ENCODE measurements at places on chromosomes 7 and 10.

DNA sequence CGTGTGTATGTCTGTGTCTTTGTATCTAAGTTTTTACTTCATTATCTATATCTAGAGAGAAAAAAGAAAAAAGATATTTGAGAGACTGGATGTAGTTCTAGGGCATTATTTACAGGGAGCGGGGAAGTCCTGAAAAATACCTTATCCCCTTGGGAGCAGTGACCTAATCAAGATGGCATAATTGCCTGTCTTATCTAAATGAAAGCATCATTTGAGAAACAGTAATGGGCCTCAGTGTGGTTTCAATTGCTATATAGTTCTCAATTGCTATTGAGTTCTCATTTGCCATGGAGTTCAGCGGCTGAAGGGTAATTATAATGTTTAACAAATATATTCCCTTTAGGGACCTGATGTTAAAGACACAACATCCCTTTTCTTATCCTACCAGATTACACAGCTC lies 216.5 kb downstream of the PLXNA4 start:
- no peak for DNase-seq

GRCh38 chr10:112803961-112804401 lies 146.1 kb upstream of the TCF7L2 start:
- DNase-seq: no peak

GRCh38 chr10:128186959-128187787 lies 61.0 kb upstream of the MKI67 start:
- peak; percentile 35 for DNase-seq

DNA sequence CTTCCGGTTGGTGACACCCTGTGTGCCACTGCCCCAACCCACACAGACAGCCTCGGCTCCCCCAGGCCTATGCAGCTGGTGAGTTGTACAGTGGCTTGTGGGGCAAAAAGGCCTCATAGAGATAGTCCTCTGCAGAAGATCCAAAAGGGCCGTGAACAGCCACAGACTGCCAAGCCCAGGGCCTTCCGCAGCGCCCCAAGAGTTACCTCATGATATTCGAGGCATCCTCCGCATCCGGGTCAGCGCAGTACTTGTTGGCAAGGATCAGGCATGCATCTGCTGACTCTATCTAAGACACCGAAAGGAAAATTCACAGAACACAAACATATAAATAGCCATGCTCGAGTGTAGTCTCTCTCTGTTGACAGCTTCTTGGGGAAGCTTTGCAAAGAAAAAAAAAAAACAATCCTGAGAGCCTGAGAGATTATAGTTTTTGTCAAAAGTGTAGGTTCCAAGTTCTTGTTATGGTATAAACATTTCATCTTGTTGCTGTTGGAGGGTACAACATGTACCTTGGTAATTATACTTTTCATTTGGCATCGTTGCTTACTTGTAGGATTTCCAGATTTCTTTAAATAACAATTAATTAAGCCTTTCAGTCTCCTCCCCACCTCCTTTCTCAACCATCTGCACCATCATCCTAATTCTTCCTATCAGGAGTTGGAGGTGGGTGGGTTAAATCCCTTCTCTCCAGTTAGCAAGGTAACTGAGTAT lies 553.0 kb downstream of the KCNMA1 start:
- DNase-seq: no peak

GRCh38 chr7:44637788-44638594 lies 31.6 kb downstream of the OGDH start:
- peak; percentile 75 for DNase-seq

DNA sequence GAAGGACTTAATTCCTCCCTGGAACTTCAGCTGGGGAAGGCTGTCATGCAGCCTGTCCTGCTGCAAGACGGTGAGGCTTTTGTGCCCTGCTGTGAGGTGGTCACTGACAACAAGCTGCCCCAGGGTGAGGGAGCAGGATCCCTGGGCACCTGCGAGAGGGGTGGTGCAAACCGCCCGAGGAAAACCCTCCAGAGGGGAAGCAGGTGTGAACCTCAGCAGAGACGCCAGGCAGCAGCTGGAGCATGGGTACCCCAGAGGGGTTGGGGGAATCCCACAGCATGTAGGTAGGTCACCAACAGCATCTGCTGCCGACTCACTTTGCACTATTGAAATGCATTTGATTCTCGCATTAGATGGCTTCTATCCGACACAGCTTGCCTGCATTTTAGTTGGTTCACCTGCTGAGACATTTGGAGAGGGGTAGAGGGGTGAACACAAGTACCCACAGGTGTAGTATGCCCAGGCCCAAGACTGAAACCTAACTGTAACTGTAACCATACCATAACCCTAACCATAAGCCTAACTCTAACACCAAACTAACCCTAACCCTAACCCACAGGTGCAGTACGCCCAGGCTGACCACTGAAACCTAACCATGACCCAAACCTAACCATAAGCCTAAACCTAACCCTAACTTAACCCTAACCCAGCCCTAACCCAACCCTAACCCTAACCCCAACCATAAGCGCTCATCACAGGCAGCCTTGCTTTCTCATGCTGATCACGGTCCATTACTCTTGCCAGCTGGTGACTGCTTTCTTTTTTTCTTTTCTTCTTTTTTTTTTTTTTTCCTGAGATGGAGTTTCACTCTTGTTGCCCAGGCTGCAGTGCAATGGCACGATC lies 85.9 kb downstream of the ELFN1 start:
- DNase-seq: no peak

GRCh38 chr10:78906734-78907390 lies 161.9 kb upstream of the ZMIZ1 start:
- no peak for DNase-seq

DNA sequence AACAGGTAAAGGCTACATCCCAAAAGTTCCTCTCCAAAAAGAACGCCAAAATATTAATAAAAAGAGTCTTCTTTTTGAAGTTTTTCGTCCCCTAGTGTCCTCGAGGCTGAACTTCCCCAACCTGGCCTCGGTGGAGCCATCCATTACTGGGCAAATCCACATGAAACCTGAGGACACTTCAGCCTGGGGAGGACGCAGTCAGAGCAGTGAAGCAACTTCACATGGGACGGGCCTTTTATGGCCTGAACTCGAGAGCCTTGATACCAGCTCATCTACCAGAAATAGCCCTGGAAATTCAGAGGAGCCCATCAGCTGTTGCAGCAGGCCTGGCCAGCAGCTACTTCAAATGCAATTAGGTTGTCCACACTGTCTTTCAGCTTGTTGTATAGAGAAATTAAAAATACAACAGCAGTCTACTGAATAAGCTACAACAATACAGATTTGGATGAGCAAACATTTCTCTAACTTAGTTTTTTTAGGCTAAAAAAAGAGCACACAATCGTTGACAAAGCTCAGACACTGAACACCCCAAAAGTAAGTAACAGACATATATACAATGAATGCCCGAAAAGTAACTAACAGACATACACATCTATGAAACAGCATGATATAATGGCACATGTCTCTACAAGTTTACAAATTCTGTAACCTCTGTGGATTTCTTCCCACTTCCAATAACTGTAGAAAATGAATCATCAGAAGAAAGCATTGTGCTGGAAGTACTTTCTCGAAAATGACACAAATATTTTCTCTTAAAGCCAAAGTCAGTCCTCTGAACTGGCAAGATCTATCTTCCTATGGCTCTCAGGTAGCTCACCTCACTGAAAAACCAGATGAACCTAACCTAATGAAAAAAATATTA lies at the start of gene SVIL:
Gene SVIL (minus strand): TSS at position 208 of the 862 bp plus-strand sequence. CDS start 79,913 bp downstream, outside the sequence.
- DNase-seq: no peak

- no peak for DNase-seq
Observed at GRCh38 chr10:7787150-7787856, 490 bp downstream of the KIN start.

DNA sequence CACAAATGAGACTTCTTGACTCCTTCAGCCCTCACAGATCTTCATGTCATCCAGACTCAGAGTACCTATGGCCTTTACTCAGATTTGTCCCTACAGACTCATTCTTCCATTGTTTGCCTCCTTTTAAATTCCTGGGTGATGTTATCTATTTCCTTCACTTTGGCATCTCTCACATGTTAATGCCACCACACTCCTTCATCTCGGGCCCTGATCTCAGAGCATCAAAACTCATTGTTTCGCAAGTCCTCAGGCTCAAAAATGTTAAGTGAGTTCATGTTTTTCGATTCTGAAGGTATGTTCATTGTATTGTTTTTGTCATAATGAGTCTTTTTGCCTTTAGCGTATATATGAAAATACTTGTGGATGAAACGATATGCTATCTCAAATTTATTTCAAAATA lies 62.3 kb upstream of the AHR start:
- DNase-seq: no peak

DNA sequence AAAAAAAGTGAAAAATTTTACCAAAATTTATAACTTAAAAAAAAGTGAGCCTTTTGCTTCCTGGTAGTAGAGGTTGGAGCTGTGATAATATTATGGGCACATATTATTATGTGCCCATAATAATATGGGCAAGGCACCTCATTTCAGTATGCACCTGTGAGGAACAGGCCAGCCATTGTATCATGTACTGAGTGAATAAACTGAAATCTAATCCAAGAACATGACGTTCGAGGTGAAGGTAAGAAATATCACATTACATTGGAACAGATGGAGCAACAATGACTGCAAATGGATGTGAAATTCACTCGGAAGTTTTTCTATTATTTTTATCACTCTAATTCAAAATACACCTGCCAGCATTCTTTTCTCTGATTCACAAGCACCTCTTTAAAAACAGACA lies 216.0 kb downstream of the KLF6 start:
- no peak for DNase-seq

DNA sequence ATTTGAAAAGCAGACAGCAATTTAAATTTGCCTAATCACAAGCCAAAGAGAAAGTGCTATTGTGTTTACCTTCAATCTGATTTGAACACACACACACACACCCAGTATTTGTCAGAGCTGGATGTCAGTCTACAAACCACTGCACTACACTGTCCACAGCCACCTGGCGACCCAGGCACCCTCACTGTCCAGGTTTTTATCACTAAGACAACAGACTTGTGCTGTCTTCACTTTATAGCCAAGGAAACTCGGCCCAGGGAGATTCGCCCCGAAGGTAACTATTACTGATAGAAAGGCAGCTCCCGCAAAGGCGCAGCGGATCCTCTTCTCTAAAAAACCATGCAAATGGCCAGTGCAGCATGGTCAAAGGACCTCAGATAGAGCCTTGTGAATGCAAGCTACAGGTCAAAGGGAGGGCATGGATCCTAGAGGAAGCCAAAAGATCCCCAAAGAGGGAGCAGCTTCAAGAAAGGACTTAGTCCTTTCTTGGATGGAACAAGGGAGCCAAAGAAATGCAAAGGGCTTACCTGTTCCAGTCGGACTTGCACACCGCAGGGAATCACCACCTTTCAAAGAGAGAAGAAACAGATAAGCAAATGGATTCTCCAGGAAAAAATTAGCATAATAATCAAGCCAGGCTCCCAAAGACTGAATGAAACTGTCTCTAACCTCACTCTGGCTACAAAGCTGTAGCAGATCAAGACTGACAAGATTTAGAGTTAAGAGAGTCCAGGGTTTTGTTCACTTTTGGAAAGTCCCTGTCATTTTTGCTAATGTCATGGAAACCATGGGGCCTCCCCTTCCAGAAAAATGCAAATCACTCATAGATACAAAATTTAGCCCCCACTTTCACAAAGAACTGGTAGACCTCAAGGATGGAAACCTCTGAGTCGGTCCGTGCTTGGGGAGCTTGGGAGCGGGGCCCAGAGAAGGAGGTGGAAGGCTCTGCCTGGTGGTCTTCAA lies 101.1 kb downstream of the TNS3 start:
- DNase-seq: no peak

DNA sequence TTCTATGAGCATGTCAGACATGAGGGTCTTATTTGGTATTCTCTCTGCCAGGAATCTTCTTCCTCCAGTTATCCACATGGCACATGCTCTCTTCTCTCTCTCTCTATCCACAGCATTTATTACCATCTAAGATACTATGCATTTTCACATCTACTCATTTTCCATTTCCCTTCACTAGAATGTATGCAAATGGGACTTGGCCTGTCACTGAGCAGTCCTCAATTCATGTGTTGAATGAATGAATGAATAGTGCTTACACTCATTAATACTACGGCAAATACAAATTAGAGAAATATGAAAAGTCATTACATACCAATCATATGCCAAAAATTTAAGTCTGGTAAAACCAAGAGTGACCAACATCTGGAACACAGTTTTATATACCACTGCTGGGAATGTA lies 34.0 kb downstream of the COA1 start:
- no peak for DNase-seq

GRCh38 chr7:144027070-144027469 lies 21.7 kb upstream of the OR2A5 start:
- no peak for DNase-seq

DNA sequence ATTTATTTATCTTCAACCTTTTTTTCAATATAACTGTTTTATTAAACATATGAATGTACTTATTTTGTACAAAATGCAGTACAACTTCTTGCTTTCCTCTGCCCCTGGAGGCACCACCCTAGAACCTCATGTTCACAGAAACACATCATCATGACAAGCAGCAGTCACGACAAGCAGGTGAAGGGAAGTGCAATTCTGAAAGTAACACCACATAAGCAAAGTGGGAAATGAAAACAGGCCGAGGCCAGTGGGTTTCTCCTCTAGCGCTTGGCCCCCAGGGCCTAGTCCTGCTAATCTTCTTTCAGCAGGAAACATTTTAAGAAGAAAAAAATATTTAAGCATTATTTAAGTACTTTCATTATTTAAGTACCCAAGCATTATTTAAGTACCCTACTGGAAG lies 598.1 kb downstream of the SH2D4B start:
- no peak for DNase-seq

- DNase-seq: no peak
Observed at GRCh38 chr10:90914992-90915765, 5.7 kb downstream of the ANKRD1 start.

GRCh38 chr10:117663750-117664149 lies 121.2 kb downstream of the EMX2 start:
- no peak for DNase-seq

Data from activated T-cell treated with anti-CD3 and anti-CD28 coated beads, Interleukin-2, amount 50 U/mL, for 1 hour (primary cell).